ENCODE measurements at places on chromosomes 16 and 17.

DNA sequence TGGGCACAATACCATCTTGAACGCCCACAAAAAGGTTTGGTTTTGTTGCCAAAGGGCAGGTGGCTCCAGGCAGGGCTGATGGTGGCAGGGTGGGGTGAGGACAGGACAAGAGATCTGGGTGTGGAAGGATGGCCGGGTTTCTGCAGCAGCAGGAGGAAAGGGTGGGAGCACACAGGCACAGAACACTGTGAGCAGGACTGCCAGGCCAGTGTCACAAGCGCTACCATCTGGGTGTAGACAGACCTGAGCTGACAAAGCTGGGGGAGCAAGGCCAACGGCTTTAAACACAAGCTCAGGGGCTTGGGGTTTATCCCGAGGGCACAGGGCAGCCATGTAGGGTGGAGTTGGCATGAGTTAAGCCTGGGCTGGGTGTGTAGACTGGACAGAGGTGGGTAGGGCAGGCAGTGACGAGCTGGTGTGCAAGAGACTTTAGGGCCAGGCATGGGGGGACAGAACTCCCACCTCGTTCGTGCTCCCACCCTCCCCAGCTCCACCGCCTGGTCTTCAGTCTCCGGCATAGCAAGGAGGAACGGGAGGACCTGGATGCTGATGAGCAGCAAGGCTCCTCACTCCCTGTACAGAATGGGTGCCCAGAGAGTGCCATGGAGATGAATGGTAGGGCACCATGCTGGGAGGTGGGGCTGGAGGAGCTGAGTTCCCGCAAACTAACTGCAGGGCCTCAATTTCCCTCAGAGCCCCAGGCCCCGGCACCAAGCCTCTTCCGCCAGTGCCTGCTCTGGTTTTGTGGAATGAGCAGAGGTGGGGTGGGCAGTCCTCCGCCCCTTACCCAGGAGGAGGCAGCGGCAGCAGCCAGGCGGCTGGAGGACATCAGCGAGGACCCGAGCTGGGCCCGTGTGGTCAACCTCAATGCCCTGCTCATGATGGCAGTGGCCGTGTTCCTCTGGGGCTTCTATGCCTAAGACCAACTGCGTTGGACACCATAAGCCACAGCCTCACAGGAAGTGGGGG is 7.0 kb downstream of the SLC5A2 start:
- DNase-seq = no peak

- no peak for DNase-seq
These were observed 3.9 kb downstream of the PLEKHG4 start for GRCh38 chr16:67283039-67283825.

DNA sequence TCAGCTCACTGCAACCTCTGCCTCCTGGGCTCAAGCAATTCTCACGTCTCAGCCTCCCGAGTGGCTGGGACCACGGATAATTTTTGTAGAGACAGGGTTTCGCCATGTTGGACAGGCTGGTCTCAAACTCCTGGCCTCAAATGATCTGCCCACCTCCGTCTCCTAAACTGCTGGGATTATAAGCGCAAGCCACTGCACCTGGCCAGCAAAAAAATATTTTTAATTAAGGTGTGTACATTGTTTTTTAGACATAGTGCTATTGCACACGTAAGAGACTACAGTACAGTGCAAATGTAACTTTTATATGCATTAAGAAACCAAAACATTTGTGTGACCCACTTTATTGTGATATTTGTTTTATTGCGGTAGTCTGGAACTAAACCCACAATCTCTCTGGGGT is 49.0 kb downstream of the NACA2 start:
- no peak for DNase-seq

DNA sequence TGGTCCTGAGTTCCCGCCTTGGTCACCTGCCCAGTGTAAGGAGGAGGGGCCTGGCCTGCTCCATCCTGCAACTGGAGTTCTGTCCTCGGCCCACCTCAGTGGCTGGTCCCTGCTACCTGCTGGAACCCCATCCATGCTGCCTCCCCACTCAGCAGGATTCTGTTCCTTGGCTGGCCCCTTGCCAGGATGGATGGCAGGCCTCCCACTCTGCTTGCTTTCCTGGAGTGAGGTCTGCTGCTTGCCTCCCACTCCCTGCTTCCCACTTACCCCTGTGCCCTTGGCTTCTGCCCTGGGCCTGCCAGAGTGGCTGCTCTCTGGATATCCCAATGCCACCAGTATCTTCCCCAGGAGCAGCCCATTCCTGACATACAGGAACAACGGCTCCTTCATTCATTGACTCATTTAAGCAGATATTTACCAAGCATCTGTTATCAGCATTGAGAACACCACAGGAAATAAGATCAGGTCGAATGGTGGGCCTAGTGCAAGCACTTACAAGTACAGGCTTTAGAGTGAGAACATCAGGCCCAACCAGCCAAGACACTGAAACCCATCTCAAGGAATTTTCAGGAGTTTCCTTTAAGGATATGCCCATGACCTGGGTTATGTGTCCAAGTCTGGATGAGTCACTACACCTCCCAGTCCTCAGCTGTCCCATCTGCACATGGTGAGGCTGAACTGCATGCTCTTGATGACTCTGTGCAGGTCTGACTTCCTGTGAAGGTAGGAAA is 17.0 kb upstream of the RPRML start:
- DNase-seq = no peak

DNA sequence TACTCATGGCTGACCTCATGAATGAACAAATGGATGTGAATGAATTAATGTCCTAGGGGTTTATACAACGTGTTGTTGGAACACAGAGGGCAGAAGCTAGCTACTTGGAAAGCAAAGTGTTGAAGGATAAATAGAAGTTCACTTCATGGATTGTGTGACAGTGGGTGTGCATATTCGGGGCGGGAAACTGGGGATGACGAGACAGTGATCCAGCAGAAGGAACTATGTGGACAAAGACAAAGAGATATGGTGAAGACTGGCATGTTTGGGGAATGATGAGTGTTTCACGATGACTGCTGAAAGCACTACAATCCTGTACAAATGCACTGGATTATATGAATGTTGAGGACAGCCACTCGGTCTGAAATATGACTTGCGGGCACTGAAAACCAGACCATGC is 250.5 kb upstream of the C16orf82 start:
- no peak for DNase-seq

DNA sequence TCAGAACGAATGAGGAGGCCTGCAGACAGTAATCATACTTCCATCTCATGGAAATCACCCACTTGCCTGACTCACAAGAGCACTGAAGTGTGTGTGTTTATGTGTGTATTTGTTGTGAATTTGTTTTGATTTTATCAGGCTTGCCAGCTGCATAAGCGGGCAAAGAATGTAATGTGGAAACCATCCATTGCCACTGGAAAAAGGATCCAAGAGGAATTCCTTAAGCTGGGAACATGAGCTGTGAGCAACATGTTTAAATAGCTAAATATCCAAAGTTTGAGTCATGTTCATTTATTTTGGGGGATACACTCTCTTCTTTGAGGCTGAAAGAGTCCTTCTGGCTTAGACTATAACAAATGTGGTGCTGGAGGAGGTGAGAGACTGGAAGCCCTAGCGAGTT is 198.4 kb upstream of the TBX2 start:
- DNase-seq = no peak

DNA sequence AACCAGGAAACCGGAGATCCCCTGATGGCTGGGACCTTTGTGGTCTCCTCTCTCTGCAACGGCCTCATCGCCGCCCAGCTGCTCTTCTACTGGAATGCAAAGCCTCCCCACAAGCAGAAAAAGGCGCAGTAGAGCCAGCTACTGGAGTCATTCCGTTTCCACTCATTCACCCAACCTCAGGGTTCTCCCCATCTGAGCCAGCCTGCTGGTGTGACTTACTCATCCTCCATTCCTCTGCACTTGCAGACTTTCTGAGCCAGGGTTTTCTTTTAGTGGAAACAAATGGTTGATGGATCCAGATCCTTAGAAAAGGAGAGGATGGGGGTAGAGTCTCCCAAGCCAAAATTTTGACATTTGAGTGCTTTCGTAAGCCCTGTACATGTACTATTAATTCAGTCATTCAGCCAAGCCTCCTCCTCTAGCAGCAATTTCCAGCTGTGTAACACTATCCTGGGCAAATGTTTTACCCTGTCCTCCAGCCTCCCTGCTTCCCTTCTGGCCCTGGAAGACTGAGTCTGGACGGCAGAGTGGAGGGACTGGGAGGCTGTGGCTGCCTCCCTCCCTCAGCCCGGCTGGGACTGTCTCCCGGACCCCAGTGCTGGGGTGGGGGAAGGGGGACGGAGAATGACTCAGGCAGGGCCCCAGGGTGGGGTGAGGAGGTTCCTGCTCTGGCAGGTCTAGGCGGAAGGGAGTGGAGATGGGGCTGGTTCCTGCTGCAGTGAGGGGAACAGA is 2.3 kb downstream of the SOX15 start:
- DNase-seq = no peak

- DNase-seq = no peak
These were observed 228.8 kb downstream of the C16orf78 start for GRCh38 chr16:49602201-49602975.

DNA sequence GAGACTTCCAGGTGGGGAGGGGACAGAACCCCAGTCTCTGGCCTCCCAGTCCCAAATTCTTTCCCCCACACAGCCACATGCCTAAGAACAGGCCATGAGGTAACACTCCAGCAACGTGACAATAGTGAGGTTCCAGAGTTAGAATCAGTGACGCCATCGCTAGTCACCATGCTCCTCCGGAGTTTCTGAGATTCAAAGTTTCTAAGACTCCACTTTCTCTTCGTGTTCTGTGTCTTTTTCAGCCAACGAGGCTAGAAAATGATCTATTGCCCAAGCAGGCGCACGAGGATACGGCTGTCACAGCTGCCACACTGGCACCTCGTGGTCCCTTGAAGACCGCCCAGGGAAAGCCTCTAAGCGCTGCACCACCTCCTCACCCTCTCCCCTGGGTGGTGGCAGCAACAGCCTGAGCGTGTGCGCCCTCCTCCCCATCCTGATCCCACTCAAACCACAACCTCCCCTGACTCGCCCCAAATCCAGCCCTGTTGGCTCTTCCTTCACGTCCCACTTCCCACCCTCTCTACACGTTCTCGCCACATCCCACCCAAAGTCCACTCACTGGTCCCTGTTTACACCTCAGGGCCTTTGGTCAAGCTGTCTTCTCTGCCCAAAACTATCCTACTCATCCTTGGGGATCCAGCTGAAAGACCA is 1.0 kb downstream of the MCRIP1 start:
- no peak for DNase-seq

GRCh38 chr17:40190197-40191021 is 13.1 kb downstream of the RAPGEFL1 start:
- DNase-seq = no peak

GRCh38 chr17:51088287-51088686 is 32.4 kb downstream of the SPAG9 start:
- DNase-seq = no peak
